Heart right ventricle (tissue), 16 donors: ENCODE measurements at places on chromosomes 7 and 10.

DNA sequence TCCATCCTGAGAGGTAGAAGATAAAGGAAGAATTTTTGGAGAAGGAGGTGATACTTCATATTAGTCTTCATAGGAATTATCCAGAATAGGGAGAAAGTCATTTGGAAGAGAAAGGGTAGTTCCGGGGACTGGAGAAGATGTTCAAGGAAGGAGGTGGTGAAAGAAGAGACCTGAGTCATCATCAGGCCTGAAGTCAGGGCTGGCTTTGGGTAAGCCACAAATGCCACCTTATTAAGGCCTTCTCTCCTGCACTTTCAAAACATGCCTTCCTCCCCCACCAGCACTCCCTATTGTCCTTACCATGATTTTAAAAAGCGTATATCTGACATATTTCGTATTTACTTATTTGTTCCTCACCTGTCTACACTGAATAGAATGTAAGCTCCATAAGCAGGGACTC, 112.2 kb upstream of the LRGUK start:
- no peak for DNase-seq

DNA sequence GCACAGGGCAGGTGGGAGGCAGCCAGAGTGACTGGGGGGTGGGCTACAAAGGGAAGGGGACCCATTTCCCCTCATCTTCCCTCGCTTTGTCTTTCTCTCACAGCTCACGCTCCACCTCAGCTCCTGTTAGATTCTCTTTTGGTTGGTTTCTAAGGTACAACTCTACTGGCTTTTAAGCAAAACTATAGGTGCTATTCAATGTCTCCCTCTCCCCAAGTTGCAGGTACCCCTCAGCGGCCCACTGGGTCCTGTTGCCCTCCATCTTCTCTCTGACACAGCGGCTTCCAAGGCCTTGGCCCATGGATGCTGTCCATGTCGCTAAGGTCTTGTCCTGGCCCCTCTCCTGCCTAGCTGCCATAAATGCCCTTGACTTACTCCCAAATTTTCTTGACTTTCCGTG, 168.4 kb downstream of the COBL start:
- DNase-seq, result no peak

DNA sequence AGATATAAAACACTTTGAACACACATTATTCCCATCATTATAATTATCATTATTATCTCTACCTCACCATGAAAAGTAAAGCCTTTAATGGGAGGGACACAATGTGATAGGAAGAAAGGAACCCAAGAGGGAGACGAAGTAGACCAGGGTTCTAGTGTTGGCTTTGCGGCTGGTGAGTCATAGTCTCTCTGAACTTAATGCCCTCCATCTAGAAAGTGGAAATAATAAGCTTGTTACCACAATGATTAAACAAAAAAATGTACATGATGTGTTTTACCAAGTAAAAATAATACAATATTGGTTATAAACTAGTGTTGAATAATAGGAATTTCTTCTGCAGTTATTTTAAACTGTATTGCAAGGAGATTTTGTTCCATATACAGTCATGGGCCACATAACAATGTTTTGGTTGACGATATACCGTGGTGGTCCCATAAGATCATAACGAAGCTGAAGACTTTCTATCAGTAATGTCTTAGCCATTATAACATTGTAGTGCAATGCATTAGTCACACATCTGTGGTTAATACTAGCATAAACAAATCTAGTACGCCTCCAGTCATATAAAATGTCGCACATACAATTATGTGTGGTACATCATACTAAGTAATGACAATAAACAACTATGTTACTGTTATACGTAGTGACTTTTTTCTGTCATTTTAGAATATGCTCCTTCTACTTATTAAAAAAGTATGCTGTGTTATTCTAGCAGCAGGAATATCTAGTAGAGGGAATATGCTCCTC, 450.6 kb upstream of the SORCS1 start:
- no peak for DNase-seq

DNA sequence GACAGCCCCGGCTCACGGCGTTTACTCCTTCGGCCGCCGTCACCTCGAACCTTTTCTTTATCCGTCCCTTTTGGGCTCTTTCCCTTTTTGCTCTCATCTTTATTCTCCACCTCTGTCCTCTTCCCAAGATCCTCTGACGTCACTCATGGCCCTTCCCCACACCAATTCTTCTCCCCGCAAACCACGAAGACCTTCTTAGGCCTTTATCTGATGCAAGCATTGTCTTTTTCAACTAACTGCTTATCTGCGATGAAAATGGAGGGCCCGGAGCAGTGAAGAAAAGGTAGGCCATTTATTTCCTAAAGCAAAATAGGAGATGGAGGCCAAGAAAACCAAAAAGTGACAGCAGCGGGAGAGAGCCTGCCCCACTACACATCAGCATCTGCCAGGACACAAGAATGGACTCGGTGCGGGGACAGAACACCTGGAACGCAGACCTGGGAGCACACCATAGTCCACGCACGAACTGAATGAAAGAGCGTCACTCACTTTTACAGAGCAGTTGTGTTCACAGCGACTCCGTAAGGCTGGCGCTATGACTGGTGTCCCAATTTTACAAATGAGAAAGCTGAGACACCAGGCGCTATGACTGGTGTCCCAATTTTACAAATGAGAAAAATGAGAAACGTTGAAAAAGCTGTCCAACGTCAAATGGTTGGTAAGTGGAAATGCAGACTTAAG, 45.3 kb downstream of the ZNF777 start:
- no peak for DNase-seq

GRCh38 chr10:44991571-44991970, 9.2 kb upstream of the ZNF22 start:
- DNase-seq, result peak; percentile 43

- DNase-seq, result peak; percentile 15
These were observed 10.3 kb downstream of the FLNC start for GRCh38 chr7:128840326-128841170.

- DNase-seq, result no peak
These were observed 212.4 kb upstream of the GALNT17 start for GRCh38 chr7:70919481-70920073.

- DNase-seq, result no peak
These were observed 95.0 kb downstream of the PON1 start for GRCh38 chr7:95229301-95229700.

GRCh38 chr7:107147464-107148393, 21.1 kb upstream of the HBP1 start:
- no peak for DNase-seq

- DNase-seq, result no peak
These were observed 11.6 kb upstream of the BNIP3 start for GRCh38 chr10:131993275-131993674.

- DNase-seq, result no peak
These were observed 117.8 kb upstream of the ZMIZ1 start for GRCh38 chr10:78950656-78951587.

GRCh38 chr7:95529701-95530100, 44.0 kb downstream of the ASB4 start:
- DNase-seq, result no peak

- DNase-seq, result no peak
These were observed 130.0 kb downstream of the ELAPOR2 start for GRCh38 chr7:86929293-86930109.

- no peak for DNase-seq
These were observed 626.0 kb downstream of the SORCS3 start for GRCh38 chr10:105266966-105267539.

GRCh38 chr10:33006342-33006887, 48.4 kb upstream of the ITGB1 start:
- no peak for DNase-seq

- DNase-seq, result no peak
These were observed 60.1 kb downstream of the CFAP46 start for GRCh38 chr10:132882069-132882951.

GRCh38 chr7:71133856-71134255, 1.9 kb downstream of the GALNT17 start:
- DNase-seq, result no peak

DNA sequence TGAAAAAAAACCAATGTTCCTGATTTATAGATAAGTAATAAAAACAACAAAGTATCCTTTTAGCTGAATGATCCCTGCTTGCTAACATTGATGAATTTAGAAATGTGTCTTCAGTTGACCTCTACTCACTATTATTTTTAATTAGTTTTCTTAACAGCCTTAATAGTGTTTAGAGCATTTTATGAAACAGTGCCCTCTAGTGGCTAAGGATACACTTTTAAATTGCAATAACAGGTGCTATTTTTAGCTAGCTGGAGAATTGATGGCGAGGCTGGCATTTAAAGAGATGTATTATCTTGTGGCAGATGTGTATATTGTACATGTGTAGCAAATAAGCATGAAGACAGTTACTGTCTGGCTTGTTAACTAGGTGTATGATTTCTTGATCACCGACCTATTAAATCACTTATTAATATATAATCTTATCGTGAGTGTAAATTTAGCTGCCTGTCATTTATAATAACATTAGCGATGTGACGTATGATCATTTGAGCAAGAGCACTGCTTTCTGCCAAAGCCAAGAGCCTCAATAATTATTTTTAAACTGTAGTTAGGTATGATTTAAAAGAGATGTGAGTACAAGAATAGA, 451.9 kb downstream of the DPP6 start:
- no peak for DNase-seq

DNA sequence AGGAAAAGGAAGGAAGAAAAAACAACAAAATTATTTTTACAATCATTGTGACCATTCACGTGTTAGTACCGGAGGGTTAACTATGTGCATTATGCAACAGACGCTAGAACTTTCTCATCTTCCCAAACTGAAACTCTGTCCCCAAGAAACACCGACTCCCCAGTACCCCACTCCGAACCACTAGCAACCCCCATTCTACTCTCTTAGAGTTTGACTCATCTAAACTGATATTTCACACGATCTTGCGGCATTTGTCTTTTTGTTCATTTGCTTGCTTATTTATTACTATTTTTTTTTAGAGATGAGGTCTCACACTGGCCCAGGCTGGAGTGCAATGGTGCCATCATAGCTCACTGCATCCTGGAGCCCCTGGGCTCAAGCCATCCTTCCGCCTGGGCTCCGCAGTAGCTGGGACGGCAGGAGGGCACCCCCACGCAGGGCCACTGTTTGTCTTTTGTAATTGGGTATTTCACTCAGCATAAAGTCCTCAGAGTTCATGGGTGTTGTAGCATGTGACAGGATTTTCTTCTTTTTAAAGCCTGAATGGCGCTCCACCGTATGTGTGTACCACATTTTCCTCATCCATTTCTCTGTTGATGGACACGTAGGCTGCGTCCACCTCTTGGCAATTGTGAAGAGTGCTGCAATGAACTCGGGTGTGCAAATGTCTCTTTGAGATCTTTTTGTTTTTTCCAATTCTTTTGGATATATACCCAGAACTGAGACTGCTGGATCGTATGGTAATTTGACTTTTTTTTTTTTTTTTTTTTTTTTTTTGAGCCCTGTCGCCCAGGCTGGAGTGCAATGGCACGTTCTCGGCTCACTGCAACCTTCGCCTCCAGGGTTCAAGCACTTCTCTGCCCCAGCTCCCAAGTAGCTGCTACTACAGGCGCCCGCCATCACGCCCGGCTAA, 9.5 kb downstream of the MNX1 start:
- DNase-seq, result no peak

- DNase-seq, result no peak
These were observed 20.6 kb downstream of the PITRM1 start for GRCh38 chr10:3151889-3152565.

- DNase-seq, result no peak
These were observed 1163.4 kb upstream of the AUTS2 start for GRCh38 chr7:68434857-68435256.

- peak; percentile 29 for DNase-seq
These were observed 4.1 kb upstream of the NT5C2 start for GRCh38 chr10:103197174-103197573.

GRCh38 chr10:106874604-106874889, 290.0 kb downstream of the SORCS1 start:
- DNase-seq, result no peak

GRCh38 chr7:151152643-151153513, 14.6 kb downstream of the GBX1 start:
- no peak for DNase-seq

GRCh38 chr7:155819186-155819585, 6.9 kb upstream of the SHH start:
- no peak for DNase-seq

DNA sequence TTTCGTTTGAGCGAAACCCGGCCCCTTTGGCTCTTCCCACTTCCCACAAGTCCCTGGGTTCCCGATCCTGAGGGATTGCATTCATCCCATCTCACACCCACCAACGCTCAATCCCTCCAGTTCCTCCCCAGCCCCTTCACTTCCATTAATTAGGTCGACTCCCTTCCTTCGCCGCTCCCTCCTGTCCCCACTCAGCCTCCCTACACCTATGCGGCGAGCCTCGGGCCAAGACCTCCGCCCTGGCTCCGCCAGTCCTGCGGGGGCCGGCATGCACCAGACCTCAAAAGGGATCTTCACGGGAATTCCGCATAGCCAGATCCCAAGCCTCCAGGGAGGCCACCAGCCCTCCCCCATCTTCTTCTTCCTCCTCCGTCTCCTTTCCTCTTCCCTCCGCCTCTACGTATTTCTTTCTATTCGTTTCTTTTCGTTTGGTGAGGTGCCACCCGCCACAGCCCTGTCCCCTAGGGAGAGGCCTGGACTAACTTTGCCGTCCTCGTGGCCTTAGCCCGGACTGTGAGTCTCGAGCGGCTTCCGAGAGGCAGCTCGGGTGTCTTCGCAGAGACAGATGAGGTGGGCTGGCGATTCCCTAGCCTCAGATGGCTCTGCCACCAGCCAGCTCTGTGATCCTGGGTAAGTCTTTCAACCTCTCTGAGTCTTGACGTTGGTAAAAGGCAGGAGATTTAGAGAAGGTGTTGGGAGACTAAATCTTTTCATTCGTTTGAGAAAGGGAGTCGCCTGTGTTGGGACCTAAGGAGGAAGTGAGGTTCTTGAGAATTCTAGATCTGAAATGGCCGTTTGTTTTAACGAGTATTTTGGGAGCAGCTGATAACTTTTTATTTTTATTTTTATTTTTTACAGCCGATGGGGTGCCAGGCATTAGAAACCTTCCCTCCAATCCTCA, 8.1 kb upstream of the LBX1 start:
- no peak for DNase-seq

- DNase-seq, result no peak
These were observed 241.8 kb downstream of the CREB5 start for GRCh38 chr7:28654110-28654509.

DNA sequence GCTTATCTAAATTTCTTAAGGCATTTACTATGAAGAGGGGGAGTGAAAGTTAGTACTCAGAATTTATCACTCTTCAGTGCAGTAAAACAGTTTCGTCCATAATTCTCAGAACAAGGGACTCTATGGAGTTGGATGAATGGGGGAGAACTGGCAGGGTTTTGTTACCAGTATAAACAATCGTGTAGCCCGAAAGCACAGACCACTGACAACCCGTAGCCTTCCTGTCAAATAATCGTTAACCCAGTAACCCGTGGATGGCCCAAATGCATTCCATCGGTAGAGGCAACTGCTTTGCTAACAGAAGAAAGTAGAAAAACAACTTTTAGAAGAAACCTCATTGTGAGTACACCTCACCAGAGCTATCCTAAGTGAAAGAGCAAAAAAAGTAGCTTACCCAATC, 583.9 kb downstream of the NXPH1 start:
- DNase-seq, result no peak

GRCh38 chr7:47356261-47356660, 225.7 kb downstream of the TNS3 start:
- no peak for DNase-seq
